RPMI8226 (cell line): ENCODE measurements at places on chromosomes 12 and 14.
A peak's percentile ranks its signal among the peaks of the same experiment; 100 is the strongest.

GRCh38 chr12:114799574-114800487 lies 115.9 kb upstream of the TBX3 start:
- DNase-seq: peak; percentile 30

- DNase-seq: no peak
Observed at GRCh38 chr12:91577586-91578539, 395.2 kb upstream of the DCN start.

GRCh38 chr12:39502726-39503125 lies 59.8 kb upstream of the KIF21A start:
- DNase-seq: no peak

- peak; percentile 13 for DNase-seq
Observed at GRCh38 chr12:15151161-15152091, 69.8 kb downstream of the RERG start.

DNA sequence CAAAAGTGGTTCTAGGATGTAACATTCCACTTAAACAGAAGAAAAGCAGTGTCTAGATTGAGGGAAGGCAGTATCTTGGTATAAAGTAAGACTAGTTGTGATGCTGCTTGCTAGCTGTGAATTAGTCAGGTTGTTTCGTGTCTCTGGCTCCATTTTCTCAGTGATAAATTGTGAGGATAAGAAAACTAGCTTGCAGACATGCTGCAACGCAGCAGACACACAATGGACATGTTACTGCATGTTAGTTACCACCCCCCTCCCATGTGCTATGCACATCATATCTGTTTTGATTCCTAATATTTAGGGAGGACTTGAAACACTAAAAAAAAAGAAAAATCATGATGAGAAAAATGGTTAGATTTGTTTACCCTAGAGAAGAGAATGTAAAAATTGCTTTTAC lies 2.9 kb downstream of the CCNK start:
- DNase-seq: no peak

GRCh38 chr14:94673781-94674231 lies 61.6 kb downstream of the SERPINA3 start:
- DNase-seq: no peak

DNA sequence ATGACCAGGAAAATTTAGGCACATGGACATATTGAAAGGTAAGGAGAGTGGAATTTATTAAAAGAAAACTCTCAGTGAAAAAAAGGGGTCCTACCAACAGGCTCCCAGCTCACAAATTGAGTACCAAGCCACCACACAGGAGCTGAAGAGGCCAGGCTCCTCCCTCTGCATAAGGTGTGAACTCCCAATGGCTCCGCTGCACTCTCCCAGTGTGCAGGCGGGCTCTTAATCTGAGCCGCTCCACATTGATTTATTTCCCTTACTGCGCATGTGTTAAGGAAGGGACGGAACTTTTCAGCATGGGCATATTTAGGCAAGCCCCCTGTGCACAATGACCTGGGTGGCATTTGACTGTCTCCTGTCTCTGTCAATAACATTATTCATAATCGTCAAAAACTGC lies 68.6 kb upstream of the PLEKHG7 start:
- DNase-seq: no peak

- peak; percentile 17 for DNase-seq
Observed at GRCh38 chr14:39107591-39107996, 4.6 kb upstream of the SEC23A start.

GRCh38 chr12:40222247-40222646 lies 2.5 kb upstream of the LRRK2 start:
- no peak for DNase-seq

DNA sequence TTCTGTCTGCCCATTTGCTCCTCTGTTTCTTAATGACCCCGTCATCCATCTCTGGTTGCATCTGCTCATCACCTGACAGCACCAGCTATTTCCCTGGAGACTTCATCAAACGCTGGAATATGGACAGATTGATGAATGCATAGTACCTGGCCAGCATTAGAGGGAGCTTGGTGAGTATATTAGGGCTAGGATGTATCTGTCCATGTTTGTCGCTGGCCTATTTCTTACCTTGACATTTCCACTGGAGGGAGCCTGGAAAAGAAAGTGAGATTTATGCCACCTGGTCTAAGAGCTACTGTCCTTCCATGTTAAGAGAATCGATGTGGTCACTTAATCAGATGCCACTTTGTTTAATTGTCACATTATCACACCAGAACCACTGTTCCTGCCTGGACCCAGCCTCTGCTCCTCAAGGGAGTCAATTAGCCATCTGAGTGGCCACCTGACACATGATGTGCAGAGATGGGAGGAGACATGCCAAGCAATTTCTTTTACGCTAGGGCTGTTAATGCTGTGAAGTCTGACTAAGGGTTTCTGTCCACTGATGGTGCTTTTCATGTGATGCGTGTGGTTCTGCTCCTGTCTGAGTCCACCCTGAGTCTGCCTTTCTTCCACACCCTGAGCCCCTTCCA lies 75.3 kb upstream of the SFSWAP start:
- DNase-seq: no peak

DNA sequence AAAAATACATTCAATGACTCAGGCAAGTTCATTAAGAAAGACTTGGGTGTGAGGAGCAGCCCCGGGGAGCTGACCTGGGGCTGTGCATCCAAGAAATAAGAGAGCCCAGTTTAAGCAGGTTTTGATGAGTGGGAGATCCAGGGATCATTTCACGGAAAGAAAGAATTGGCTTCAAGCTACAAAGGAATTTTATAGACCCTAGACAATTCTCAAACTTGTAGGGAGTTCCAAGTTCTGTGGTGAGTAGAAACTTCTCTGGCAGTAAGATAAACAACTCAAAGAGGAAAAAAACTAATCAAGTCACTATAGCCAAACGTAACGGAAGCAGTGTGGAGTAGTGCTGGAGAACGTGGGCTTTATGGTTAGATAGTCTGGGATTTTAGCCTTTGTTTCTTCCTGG lies 175.7 kb upstream of the DDHD1 start:
- DNase-seq: no peak

GRCh38 chr12:26939192-26939832 lies 1.0 kb downstream of the FGFR1OP2 start:
- peak; percentile 41 for DNase-seq

DNA sequence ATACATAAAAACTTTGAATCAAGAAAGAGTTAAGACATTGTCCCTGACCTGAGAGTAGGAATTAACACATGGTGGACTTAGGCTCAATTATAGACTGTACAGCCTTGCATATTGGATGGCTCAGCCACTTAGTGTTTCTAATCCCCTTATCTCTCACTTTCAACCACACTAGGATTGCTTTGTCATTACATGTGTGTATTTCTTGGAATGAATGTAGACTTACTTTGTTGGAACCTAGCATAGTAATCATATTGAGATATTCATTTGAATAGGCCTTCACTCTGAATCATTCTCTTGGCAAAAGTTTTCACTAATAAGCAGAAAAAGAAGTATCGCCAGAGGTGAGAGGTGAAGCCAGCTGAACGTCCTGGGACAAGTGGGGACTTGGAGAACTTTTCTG lies 1973.9 kb upstream of the FLRT2 start:
- no peak for DNase-seq

DNA sequence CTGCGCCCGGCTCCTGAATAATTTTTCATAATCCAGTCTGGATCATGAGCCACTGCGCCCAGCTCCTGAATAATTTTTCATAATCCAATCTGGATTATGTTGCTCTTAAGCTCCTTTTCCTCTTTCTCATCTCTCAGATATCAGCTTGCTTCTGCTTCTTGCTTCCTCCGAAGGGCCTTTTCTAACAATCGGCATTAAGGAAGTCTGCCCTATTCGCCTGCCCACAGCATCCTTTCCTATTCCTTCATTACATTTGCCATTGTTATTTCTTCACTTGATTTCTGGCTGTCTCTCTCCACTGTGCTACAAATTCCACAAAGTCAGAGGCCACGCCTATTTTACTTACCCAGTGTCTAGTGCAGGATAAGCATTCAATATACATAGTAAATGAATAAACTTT lies 83.5 kb downstream of the TTC7B start:
- DNase-seq: no peak

GRCh38 chr12:123243671-123244262 lies 10.5 kb downstream of the MTRFR start:
- DNase-seq: no peak

- no peak for DNase-seq
Observed at GRCh38 chr12:129520739-129521138, 383.1 kb downstream of the TMEM132D start.

GRCh38 chr12:54522243-54522642 lies 24.7 kb downstream of the NCKAP1L start:
- DNase-seq: no peak

DNA sequence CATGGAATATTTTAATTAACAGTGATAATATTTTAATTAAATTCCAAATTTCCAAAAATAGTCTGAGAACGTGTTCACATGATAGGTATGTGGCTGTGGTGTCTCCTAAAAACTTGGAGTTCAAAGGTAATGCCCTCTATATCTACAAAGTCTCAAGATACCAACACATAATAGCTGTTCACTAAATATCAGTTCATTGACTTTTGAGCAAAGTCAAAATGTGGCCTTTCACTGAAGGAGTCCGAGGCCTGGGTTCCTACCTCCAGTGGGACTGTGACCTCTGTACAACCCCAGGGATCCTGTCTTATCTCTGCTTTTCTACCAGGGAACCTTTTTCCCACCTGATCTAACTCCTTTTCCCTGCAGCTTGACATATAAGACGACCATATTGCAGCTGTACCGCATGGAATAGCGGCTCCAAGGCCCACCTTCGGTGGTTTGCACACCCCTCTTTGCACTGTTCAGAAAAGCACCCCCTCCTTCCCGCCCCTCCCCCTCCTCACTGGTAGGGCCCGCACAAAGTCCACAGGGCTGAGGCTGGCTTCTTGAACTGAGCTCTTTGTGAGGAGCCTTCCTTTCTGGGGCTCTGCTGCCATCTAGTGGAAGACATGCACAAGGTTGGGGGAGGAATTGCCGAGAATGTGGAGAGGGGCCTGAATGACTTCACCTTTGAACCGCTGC lies 3.1 kb downstream of the CCND2 start:
- peak; percentile 95 for DNase-seq

- DNase-seq: no peak
Observed at GRCh38 chr12:28130625-28131598, 59.3 kb upstream of the CCDC91 start.

GRCh38 chr14:51513281-51513680 lies 138.4 kb upstream of the FRMD6 start:
- no peak for DNase-seq

DNA sequence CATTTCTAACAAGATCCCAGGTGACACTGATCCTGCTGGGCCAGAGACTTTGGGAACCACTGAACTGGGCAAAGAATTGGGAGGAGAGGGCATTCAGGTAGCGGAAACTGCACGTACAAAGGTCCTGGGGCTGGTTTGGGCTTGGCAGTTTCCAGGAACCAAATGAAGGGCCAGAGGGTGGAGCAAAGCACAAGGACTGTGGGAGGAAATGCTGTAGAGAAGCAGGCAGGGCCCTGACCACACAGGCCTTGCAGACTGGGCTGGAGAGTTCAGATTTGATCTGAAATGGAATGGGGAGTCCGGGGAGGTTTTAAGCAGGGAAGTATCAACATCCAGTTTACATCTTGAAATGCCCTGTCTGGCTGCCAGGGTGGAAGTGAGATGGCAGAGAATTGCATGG lies 195.1 kb downstream of the PHETA1 start:
- DNase-seq: no peak

- peak; percentile 86 for DNase-seq
Observed at GRCh38 chr14:49971156-49972130, 78.6 kb downstream of the ARF6 start.

- peak; percentile 42 for DNase-seq
Observed at GRCh38 chr14:57390806-57391516, 575 bp downstream of the NAA30 start.

- DNase-seq: no peak
Observed at GRCh38 chr12:112543751-112544150, 125.0 kb downstream of the PTPN11 start.
